ENCODE measurements at places on chromosomes 5 and 9.

GRCh38 chr9:22813529-22813928 lies 366.9 kb downstream of the DMRTA1 start:
- no peak for DNase-seq

DNA sequence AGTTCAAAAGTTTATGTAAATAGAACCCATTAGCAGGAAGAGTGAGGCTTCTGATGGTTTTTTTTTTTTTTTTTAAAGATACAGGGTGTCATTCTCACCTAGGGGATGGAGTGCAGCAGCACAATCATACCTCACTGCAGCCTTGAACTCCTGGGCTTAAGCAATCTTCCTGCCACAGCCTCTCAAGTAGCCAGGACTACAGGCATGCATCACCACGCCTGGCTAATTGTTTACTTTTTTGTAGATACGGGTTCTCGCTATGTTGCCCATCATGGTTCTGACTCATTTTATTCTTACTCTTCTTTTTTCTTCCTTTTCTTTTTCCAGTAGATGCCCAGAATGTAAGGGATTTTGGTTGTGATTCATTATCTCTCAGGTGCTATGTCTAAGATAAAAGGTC lies 201.1 kb downstream of the NNT start:
- DNase-seq: no peak

GRCh38 chr9:2267181-2267745 lies 252.1 kb downstream of the SMARCA2 start:
- no peak for DNase-seq

DNA sequence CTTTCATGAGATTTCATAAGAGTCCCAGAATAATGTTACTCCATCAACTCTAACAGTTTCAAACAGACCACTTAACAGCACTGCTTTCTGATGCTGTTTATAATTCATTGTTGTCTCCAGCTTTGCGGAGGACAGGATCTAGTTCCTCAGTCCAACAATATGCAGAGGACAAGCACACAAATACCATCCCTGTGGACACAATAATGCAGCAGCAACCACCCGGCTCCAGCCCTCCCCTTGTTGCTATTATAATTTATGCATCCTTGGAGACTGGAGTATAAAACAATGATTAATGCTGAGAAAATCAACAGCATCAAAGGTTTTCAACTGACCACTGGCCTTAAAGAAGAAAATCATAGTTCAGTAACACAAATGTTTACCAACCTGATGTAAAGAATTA lies 108.3 kb downstream of the DENND1A start:
- DNase-seq: peak; percentile 20

GRCh38 chr9:90007516-90008440 lies 403.0 kb downstream of the GADD45G start:
- no peak for DNase-seq

DNA sequence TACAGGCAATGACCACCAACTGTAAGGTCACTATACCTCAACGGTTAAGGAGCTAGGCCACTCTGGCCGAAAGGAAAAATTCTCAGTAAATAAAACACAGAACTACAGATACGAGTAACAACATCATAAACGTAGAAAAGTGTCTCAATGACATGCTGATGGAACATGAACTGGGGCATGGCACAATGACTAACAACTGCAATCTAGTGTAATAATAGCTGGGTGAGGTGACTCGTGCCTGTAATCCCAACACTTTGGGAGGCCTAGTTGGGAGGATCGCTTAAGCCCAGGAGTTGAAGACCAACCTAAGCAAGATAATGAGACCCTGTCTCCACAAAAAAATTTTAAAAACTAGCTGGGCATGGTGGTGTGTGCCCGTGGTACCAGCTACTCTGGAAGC lies 9.8 kb upstream of the RAPGEF6 start:
- DNase-seq: no peak

DNA sequence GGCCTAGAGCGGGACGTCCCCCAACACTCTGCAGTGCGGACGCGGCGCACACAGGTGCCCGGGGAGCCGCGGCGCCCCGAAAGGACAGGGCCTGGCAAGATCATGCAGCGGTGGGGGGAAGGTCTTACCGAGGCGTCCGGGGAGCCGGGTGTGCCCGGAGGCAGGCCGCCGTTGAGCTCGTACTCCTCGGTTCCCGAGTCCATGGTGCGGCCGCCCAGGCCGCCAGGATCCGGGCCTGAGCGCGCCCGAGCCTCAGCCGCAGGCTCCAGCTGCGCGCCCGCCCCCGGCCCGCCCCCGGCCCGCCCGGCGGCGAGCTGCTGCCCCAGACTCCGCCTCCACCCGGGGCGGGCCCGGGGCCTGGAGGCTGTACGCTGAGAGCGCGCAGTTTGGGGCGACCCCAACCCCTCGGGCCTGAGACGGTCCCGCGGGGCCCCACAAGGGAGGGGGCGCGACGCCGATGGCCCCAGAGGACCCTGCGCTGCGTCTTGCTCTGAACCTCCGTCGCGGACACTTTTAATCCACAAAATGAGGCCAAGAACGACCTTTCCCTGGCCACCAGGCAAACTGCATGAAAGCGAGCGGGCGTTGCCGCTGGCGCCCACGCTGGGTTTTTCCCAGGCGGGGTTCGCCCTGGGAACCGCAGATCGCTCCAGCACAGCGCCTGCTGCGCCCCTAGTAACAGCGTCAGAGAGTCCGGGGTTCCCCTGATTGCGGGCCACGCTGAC lies at the start of gene NINJ1:
NINJ1 (minus strand) TSS at position 237 of the 725 bp plus-strand sequence; CDS start at position 203, 34 bp downstream.
- DNase-seq: peak; percentile 73

DNA sequence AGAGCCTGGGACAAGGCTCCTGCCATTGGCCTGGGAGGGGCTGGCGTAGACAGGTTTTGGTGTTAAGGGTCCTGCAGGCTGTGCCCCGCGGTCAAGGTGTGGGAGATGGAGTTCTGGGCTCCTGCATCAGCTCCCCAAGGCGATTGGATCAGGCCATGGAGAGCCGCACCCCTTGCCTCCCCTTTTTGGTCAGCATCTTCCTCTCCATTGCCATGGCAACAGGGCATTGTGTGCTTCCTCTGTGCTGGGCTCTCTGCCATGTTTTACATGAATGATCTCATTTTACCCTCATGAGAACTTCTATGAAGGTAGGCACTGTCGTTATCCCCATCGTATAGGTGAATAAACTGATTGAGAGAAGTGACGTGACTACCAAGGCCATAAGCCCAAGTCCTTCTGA lies 344.3 kb upstream of the CLINT1 start:
- DNase-seq: no peak
